A172 (cell line): ENCODE measurements at places on chromosomes 13 and 19.
A peak's percentile ranks its signal among the peaks of the same experiment; 100 is the strongest.

DNA sequence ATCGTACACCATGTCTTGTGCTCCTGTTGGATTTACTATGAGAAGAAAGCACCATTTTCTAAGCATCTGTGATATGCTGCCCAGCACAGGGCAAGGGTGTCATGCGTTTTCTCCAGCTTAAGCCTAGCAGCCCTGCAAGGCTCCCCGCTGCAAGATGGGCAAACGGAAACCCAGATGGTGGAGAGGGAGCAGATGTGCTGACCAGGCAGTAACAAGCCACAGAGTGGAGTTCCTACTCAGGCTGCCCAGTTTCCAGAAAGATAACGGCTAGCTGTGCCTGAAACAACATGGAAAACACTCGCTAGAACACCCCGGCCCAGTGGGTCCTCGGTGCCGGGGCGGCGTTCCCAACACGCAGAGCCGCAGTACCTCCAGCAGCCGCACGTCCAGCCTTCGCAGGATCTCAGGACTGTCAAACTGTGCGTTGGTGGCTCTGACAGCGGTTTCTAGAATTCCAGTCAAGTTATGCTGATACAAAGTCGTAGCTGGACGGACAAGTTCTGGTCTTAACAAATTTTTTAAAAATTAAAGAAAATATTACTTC lies 68.4 kb downstream of the TUBGCP3 start:
- no peak for DNase-seq

DNA sequence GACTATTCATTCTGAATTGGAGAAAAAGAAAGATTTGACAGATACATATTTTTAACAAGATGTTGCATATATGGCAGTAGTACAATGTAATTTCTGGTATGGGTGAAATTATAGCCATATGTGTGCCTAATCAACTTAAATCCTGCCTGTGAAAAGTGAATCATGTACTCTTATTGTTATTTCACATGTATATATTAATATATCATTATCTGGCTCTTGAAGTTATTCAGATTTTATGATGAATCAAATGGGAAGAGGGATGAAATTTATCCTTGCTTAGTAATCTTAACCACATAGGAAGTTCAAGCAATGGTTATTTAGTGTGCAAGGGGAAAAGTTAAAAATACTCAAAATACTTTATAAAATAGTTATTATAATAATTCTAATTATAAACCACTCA lies 80.5 kb downstream of the GPC6 start:
- no peak for DNase-seq

DNA sequence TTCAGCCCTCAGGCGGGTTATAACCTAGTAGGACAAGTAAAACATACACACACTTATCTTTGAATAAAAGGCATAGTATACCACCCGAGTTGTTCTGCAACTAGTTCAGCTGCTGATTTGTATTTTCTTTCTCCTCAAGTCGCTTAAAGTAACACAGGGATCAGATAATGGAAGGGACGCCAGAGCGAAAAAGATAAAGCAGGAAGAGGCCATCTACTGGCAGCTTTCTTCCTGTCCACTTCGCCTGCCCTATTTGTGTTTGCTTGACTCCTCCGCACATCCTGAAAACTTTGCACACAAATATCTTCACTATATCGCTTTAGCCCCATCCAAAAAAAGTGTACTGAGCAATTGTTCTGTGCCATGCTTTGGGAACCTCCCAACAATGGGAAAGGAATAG lies 238.0 kb upstream of the SOX21 start:
- DNase-seq: no peak

- DNase-seq: peak; percentile 98
These were observed 4.6 kb downstream of the AXL start for GRCh38 chr19:41223431-41224234.

DNA sequence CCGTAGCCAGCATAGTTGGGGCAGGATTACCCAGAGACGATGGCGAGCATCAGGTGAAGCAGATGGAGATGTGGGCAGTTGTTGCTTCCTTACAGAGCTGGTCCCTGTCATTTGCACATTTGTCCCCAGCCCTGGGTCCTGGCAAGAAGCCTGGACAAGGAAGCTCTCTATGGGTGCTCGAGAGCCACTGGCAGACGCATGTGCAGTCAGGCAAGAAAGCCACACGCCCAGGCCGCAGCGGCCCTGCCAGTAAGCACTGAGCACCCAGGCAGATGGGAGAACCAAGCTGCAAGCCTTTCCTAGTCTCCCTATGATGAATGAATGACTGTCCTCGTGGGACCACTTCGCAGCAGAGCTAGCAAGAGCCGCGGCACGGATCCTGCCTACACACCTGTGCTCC lies 182.8 kb downstream of the FOXO1 start:
- DNase-seq: no peak

GRCh38 chr13:90950160-90950559 lies 397.3 kb upstream of the MIR17HG start:
- DNase-seq: no peak

DNA sequence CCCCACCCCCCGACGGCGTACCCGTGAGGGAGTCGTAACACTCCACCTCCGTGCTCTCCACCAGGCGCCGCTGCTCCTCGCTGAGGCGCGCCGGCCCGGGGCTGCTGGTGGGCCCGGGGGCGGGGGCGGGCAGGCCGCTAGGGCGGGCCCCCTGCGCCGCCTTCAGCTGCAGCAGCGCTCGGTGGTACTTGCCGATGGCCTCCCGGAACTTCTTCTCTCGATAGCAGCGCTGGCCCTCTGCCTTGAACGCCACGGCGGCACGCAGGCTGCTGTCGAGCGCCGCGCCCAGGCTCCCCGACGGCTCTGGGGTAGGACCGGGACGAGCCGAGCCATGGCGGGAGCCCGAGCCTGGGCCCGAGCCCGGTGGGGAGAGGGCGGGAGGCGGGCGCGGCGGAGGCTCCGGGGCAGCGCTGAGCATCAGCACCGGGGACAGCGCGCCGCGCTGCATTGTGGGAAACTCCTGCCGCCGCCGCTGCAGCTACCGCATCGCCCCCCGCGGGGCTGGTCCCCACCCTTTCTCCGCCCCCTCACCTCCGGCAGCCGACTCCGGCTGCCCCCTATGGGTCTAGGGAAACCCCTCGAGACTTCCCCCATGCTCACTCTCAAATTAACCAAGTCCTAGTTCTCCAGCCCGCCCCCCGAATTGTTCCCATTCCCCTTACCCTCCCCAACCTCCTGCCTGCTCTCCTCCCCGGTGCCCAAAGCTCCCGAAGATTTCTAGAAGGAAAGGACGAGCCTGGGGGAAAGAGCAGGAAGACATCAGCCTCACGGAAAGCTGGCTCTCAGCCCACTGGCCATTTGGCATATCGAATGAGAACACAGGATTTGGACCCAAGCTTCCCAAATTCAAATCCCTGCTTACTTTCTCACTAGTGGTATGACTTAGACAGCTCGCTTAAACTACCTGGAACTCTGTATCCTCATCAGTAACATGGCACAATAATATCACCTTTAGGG lies at the start of gene TTC9B:
TSS of gene TTC9B (minus strand) at position 451 of the 957 bp plus-strand sequence. CDS start at position 448, 3 bp downstream.
- DNase-seq: no peak
